ENCODE measurements at places on chromosomes 5 and 9. TPM values are rescaled to one million over a fixed set of nuclear protein-coding genes. Genes with fewer than 3 reads are reported as not detected.
A peak's percentile ranks its signal among the peaks of the same experiment; 100 is the strongest.

DNA sequence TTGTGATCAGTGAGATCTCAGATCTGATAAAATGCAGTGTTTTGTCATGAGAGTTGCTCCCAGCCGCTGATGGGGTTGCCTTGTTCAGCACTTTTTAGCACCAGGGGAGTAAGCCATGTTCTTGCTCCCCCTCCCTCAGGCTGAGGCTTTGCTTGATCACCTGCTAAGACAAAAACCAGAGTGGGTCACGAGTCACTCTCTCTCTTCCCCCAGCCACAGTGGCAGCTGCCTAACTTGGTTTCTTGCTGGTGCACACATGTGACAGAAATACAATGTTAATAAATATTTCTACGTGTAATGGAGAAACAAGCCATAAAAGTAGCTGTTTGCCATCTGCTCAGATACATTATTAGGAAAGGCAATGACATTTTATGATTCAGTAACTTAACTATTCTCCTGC lies 212.4 kb upstream of the DMRT1 start:
- H3K4me1 ChIP-seq, result peaks cover 19% of the 10 kb centered on the region
- no peak for DNase-seq
- no peaks in the 10 kb centered on the region for H3K36me3 ChIP-seq
- H3K27ac ChIP-seq, result no peak overlapping the region
- no peak overlapping the region for H3K4me3 ChIP-seq

GRCh38 chr5:143888912-143889311 lies 77.0 kb downstream of the HMHB1 start:
- H3K4me1 ChIP-seq, result no peaks in the 10 kb centered on the region
- DNase-seq, result no peak
- H3K4me3 ChIP-seq, result no peak overlapping the region
- no peaks in the 10 kb centered on the region for H3K27me3 ChIP-seq
- H3K36me3 ChIP-seq, result no peaks in the 10 kb centered on the region

DNA sequence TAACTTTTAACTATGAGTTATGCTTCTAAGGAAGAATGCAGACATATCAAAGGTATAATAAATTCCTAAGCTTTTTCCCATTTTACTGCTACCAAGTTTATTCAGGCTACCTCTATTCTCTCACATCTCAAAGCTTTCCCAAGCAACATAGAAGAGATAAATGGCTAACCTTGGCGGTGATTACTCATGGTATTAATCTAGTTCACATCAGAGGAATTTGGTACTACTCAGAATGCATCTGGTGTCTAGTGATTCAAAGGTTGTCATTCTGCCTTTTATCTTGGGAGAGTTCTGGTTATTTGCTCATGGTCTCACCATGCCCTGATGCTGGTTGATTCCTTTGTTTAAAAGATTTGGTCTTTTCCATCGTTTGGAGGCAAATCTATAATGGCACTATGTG lies 182.7 kb downstream of the TAF11L14 start:
- H3K27me3 ChIP-seq, result no peaks in the 10 kb centered on the region
- H3K4me3 ChIP-seq, result no peak overlapping the region
- DNase-seq, result no peak
- no peaks in the 10 kb centered on the region for H3K36me3 ChIP-seq
- no peak overlapping the region for H3K27ac ChIP-seq
- H3K4me1 ChIP-seq, result no peaks in the 10 kb centered on the region

DNA sequence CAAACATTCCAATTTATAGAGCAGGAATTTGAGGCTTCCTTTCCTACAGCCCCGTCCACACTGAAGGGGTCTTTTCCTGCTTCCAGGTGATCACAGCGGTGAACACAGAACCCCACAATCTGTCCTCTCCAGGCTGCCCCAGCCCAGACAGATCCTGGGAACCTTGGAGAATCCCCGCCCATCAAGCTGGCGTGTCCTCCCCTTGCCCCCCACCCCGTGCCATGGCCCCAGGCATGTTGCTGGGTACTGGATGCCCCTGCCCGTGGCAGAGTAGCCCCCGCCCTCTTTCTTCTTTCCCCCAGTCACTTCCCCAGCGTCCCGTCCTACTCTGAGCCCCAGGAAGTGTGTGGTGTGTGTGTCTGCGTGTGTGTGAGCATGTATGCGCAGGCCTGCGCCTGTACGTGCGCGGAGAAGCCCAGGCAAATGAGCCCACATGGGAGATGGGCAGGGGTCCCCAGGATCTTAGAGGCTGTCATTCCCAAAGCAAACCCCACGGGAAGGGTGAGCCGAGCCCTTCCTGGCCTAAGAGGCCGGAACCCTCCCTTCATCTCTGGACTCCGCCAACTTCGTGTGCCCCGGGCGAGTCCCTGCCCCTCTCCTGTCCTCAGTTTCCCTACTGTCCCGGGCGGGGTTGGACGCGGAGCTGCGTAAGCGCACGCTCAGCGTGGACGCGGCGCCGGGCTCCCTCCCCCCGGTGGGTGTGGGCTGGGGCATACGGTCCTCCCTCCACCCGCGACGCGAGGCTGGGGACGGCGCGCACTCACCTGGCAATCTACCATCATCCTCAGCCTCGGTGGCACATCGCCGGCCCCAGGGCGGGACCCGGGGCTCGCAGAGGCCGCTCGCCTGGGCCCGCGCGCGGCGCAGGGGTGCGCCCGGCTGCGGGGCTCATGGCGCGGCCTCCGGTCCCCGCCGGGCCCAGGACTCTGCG lies 15.2 kb downstream of the GBGT1 start:
- H3K4me3 ChIP-seq, result peak overlapping the region; percentile 91
- H3K27me3 ChIP-seq, result no peaks in the 10 kb centered on the region
- H3K4me1 ChIP-seq, result peaks cover 83% of the 10 kb centered on the region
- peak overlapping the region; percentile 97 for H3K27ac ChIP-seq
- no peak for DNase-seq

The TNIP1 gene
- total RNA-seq, result 109 TPM

The NFX1 gene
- 32.4 TPM for total RNA-seq

All from esophagus squamous epithelium (tissue), 5 donors.